ENCODE measurements at places on chromosomes 13 and 19.
A peak's percentile ranks its signal among the peaks of the same experiment; 100 is the strongest.

DNA sequence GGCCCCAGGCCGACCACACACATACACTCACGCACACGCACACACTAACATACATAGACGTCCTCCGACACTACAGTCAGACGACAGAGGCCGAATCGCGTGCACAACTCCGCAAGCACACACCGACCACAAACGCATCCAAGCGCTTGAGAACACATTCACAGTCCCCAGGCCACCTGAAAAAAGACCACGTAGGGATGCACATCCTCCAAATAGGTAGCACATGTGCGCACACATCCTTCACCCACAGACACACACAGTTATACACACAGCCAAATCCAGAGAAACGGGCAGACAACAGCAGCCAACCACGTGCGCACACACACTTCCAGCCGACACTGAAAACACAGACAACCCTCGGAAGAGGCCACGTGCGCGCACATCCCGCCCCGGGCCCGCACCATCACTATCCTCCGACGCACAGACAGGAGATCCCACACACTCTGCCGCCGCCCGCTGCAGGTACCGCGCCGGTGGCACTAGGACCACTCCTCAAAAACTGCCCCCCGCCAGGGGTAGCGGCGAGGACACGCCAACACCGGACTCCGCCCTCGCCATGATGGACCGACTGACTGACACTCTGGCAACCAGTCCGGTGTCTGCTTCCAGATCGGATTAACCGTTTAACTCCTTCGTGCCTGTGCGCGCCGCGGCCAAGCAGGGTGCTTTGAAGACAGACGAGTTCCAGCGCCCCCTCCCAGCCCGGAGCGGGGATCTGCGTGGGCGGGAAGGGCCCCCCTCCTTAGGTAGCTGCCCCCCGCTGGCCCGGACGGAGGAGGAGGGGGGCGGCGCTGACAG lies 493 bp upstream of the PDE4A start:
- DNase-seq, result peak; percentile 88

GRCh38 chr13:53142306-53142705 lies 113.7 kb downstream of the OLFM4 start:
- no peak for DNase-seq

- no peak for DNase-seq
These were observed 1.9 kb upstream of the FAM174C start for GRCh38 chr19:1273263-1274041.

GRCh38 chr13:79307866-79308298 lies 98.2 kb downstream of the RBM26 start:
- DNase-seq, result no peak
